ENCODE measurements at places on chromosomes 1 and 21.

DNA sequence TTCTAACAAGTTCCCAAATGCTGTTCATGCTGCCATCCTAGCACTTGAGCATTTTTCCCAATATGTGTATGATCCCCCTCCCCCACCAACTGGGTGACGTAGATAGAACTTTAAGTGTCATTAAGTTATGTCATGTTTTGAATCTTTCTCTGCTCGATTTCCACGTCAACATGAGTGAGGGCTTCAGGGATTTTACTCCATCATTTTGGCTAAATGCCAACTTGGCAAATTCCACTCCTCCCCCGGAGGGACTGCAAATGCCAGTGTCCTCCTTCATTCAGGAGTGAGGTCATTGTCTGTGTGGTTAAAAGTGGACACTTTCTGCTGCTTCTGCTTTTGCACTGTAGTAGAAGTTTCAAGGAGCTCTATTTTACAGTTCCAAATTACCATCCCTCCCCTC is 201.7 kb downstream of the FGGY start:
- no peak for DNase-seq

DNA sequence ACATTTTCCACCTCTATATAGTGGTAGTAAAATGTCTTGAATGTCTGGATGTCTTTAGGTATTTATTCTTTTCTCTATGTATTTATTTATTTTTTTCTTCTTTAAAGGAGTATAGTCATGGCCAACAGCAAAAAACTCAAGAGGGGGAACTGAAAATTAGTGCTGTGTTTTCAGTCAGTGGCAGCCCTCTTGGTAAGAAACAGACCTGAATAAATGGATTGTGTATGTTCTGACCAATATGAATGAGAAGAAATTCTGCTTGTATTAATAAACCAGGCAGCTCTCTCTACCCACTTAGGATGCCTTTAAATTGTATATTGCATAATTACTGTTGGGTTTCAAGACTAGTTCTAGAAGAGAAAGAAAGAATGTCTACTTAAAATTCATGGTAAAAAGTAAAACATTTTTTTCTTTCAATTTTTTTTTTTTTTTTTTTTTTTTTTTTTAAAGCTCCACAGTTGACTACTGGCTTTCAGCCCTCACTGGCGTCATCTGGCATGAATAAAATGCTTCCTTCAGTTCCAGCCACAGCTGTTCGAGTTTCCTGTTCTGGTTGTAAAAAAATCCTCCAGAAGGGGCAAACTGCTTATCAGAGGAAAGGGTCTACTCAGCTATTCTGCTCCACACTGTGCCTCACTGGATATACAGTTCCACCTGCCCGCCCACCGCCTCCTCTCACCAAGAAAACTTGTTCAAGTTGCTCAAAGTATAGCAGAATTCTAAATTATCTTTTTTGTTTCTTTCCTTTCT is 101.6 kb downstream of the ZMYM4 start:
- DNase-seq, result no peak

DNA sequence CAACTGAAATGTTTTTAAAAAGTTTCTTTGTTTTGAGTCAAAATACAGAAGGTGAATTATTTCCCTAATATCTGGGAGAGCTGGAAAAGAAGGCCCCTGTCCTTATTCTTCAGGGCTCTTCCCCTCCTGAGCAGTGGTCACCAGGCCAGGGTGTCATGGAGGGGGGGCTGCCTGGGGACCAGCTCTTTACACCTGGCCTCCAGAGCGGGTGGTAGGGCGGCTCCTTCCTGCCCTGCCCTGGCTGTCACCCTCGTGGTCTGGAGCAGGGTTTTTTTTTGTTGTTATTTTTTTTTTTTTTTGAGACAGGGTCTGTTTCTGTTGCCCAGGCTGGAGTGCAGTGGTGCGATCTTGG is 6.6 kb downstream of the SKI start:
- no peak for DNase-seq

GRCh38 chr1:177732178-177732577 is 237.7 kb downstream of the SEC16B start:
- no peak for DNase-seq

GRCh38 chr1:43152866-43153265 is 19.2 kb downstream of the EBNA1BP2 start:
- no peak for DNase-seq

GRCh38 chr1:214314178-214314843 is 33.4 kb downstream of the SMYD2 start:
- DNase-seq, result no peak

Data from activated CD4-positive, alpha-beta T cell treated with anti-CD3 and anti-CD28 coated beads for 48 hours (primary cell).